ENCODE measurements at places on chromosomes 3 and 15.

- no peak overlapping the region for H3K4me3 ChIP-seq
- H3K27me3 ChIP-seq, result no peaks in the 10 kb centered on the region
- H3K27ac ChIP-seq, result no peak overlapping the region
- no peak for DNase-seq
Observed at GRCh38 chr15:47294765-47295259, 422.5 kb upstream of the SEMA6D start.

GRCh38 chr15:96553931-96554330 is 223.4 kb downstream of the NR2F2 start:
- no peaks in the 10 kb centered on the region for H3K27me3 ChIP-seq
- no peak overlapping the region for H3K27ac ChIP-seq
- H3K4me3 ChIP-seq, result no peak overlapping the region
- DNase-seq, result no peak
- H3K36me3 ChIP-seq, result no peaks in the 10 kb centered on the region

GRCh38 chr3:35894735-35895134 is 255.4 kb downstream of the ARPP21 start:
- no peak overlapping the region for H3K4me3 ChIP-seq
- no peaks in the 10 kb centered on the region for H3K27me3 ChIP-seq
- no peaks in the 10 kb centered on the region for H3K4me1 ChIP-seq
- no peak overlapping the region for H3K27ac ChIP-seq
- DNase-seq, result no peak
- no peaks in the 10 kb centered on the region for H3K36me3 ChIP-seq

GRCh38 chr3:1439395-1439794 is 346.6 kb downstream of the CNTN6 start:
- H3K36me3 ChIP-seq, result no peaks in the 10 kb centered on the region
- no peak for DNase-seq
- no peaks in the 10 kb centered on the region for H3K4me1 ChIP-seq
- H3K4me3 ChIP-seq, result no peak overlapping the region

DNA sequence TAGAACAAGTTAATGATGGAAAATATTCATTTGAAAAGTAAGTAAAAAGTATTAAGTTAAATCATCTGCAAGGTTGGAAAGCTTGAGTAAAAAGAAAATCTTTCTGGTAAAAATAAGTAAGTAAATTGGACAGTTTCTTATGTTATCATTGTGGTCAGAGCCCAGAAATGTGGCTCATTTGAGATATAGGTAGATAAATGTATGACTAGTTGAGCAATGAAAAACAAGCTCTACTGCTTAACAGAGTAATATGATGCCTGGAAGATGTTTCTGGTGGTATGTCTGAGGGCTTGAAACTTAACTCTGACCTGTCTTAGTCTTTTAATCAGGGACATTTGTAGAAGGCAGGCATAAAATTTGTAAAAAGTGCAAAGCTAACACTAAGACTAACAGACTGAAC is 444.0 kb downstream of the MFSD1 start:
- H3K27ac ChIP-seq, result no peak overlapping the region
- no peak overlapping the region for H3K4me3 ChIP-seq
- H3K4me1 ChIP-seq, result no peaks in the 10 kb centered on the region

DNA sequence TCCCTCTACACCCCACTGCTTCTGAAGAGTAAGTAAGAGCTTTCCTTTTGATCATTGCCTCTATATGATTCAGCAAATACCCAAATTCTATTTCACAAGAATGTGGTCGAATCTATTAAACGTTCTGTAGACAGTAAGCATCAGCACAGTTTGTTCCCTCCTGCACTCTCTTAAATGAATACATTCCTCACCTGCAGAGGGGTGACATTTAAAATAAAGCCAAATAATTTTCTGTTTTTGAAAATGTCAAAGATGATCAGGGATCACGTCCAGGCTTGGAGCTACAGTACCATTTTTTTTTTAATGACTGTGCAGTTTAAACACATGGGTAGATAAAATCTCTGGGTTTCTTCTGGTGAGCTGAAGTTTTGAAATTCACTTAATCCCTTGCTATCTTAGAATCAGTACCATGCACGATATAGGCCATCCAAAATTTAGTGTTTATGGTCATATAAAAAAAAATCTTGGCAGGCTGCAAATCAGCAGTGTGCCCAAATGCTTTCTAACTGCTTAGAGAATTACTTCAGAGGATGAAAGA is 12.8 kb downstream of the PYDC2 start:
- no peak overlapping the region for H3K27ac ChIP-seq
- H3K4me1 ChIP-seq, result no peaks in the 10 kb centered on the region
- H3K36me3 ChIP-seq, result no peaks in the 10 kb centered on the region
- H3K27me3 ChIP-seq, result no peaks in the 10 kb centered on the region
- H3K4me3 ChIP-seq, result no peak overlapping the region

GRCh38 chr15:57343048-57343447 is 33.3 kb upstream of the CGNL1 start:
- peaks cover 18% of the 10 kb centered on the region for H3K27me3 ChIP-seq
- no peaks in the 10 kb centered on the region for H3K4me1 ChIP-seq
- no peak for DNase-seq
- no peak overlapping the region for H3K27ac ChIP-seq

DNA sequence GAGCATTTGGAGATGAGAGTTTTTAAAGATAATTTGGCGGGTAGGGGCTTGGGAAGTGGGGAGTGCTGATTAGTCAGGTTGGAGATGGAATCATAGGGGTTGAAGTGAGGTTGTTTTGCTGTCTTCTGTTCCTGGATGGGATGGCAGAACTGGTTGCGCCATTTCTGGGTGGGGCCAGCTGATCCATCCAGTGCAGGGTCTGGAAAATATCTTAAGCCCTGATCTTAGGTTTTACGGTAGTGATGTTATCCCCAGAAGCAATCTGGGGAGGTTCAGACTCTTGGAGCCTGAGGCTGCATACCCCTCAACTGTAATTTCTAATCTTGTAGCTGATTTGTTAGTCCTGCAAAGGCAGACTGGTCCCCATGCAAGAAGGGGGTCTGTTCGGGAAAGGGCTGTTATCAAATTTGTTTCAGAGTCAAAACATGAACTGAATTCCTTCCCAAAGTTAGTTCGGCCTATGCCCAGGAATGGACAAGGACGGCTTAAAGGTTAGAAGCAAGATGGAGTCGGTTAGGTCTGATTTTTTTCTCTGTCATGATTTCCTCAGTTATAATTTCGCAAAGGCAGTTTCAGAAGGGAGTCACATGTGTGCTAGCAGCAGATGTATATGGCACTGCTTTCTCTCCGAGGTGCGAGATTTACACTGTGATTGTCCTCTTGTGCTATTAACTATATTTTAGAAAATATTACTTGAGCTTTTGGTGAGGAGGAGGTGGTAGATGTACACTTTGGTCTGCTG is 540.4 kb downstream of the EDEM1 start:
- no peaks in the 10 kb centered on the region for H3K36me3 ChIP-seq
- no peaks in the 10 kb centered on the region for H3K4me1 ChIP-seq
- H3K4me3 ChIP-seq, result no peak overlapping the region
- no peak for DNase-seq

DNA sequence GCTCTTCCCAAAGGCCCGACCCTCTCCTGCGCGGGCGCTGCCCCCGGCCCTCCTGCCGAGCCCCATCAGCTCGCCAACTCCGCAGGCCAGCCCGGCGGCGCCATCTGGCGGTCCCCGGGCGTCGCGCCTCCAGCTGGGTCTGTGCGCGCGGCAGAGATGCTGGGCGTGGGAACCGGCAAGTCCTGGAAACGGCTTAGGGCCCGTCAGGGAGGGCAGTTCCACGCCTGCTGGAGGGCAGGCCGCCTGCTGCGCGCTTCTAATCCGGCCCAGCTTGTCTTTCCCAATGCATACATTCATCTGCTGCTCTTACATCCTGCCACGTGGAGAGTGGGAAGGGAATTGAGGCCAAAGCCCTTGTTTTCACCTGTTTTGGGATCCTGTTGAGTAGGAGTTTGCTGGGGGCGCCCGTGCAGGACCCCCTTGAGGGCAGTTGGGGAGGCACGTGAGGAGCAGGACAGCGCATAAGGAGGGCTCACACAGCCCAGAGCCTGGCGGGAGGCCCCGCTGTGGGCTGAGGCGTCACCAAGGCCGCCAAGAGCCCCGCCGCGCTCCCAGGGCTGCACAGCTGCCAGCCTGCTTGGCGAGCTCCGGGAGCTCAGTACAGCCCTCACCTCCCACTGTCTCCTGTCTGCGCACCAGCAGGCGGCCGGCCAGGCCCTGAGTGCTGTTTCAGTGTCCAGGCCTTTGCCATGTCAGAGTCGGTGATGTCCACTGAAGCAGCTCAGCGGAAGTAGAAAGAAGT is 165.6 kb downstream of the NSMCE3 start:
- no peak overlapping the region for H3K27ac ChIP-seq
- H3K4me1 ChIP-seq, result peaks cover 3% of the 10 kb centered on the region
- no peak overlapping the region for H3K4me3 ChIP-seq

- no peak overlapping the region for H3K27ac ChIP-seq
- H3K4me1 ChIP-seq, result peaks cover 10% of the 10 kb centered on the region
- no peaks in the 10 kb centered on the region for H3K27me3 ChIP-seq
- DNase-seq, result no peak
- H3K36me3 ChIP-seq, result peaks cover 48% of the 10 kb centered on the region
Observed at GRCh38 chr3:182821221-182821981, 28.1 kb downstream of the ATP11B start.

- H3K36me3 ChIP-seq, result no peaks in the 10 kb centered on the region
- H3K27ac ChIP-seq, result no peak overlapping the region
- no peaks in the 10 kb centered on the region for H3K27me3 ChIP-seq
- peaks cover 10% of the 10 kb centered on the region for H3K4me1 ChIP-seq
Observed at GRCh38 chr3:12197475-12197874, 38.8 kb upstream of the TIMP4 start.

GRCh38 chr15:57915827-57916531 is 149.5 kb downstream of the ALDH1A2 start:
- no peak overlapping the region for H3K4me3 ChIP-seq
- peaks cover 10% of the 10 kb centered on the region for H3K27me3 ChIP-seq
- no peak for DNase-seq
- H3K27ac ChIP-seq, result no peak overlapping the region

GRCh38 chr15:100229181-100230163 is 112.3 kb downstream of the ADAMTS17 start:
- H3K36me3 ChIP-seq, result no peaks in the 10 kb centered on the region
- H3K4me1 ChIP-seq, result peaks cover 5% of the 10 kb centered on the region
- no peaks in the 10 kb centered on the region for H3K27me3 ChIP-seq
- H3K27ac ChIP-seq, result no peak overlapping the region
- no peak overlapping the region for H3K4me3 ChIP-seq

- no peaks in the 10 kb centered on the region for H3K36me3 ChIP-seq
- no peak overlapping the region for H3K4me3 ChIP-seq
- no peak for DNase-seq
Observed at GRCh38 chr3:5974630-5975322, 787.3 kb downstream of the EDEM1 start.

DNA sequence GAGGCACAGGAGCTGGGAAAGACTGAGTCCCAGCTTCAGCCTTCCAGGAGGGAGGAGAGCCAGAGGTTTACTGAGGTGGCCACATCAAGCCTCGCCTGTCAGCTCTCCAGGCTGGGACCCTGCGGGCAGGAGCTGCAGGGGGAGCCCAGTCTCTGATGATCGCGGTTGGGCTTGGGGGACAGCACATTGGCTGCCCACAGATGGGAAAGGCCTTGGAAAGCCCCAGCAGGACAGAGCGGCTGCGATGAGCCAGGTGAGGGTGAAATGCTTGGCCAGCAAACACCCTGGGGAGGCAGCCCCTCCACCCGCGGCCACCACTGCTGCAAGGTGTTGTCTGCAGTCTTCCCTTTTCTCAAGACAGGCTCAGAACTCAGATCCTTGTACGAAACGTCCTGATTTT is 31.2 kb downstream of the SEC61A1 start:
- DNase-seq, result no peak
- H3K4me1 ChIP-seq, result no peaks in the 10 kb centered on the region
- peaks cover 32% of the 10 kb centered on the region for H3K36me3 ChIP-seq
- H3K27ac ChIP-seq, result no peak overlapping the region
- H3K27me3 ChIP-seq, result no peaks in the 10 kb centered on the region
- no peak overlapping the region for H3K4me3 ChIP-seq

GRCh38 chr3:71503525-71504249 is 79.8 kb downstream of the FOXP1 start:
- H3K4me3 ChIP-seq, result no peak overlapping the region
- no peak for DNase-seq
- peaks cover 16% of the 10 kb centered on the region for H3K4me1 ChIP-seq
- H3K27ac ChIP-seq, result no peak overlapping the region
- peaks cover 9% of the 10 kb centered on the region for H3K27me3 ChIP-seq

GRCh38 chr3:183015185-183015584 is 34.8 kb upstream of the DCUN1D1 start:
- no peak overlapping the region for H3K27ac ChIP-seq
- H3K4me3 ChIP-seq, result no peak overlapping the region
- no peaks in the 10 kb centered on the region for H3K27me3 ChIP-seq
- peaks cover 22% of the 10 kb centered on the region for H3K36me3 ChIP-seq
- no peak for DNase-seq
- H3K4me1 ChIP-seq, result no peaks in the 10 kb centered on the region

GRCh38 chr3:65864357-65864904 is 174.3 kb downstream of the MAGI1 start:
- DNase-seq, result no peak
- no peaks in the 10 kb centered on the region for H3K36me3 ChIP-seq
- H3K27me3 ChIP-seq, result no peaks in the 10 kb centered on the region

Measured in activated naive CD4-positive, alpha-beta T cell treated with anti-CD3 and anti-CD28 coated beads, Interleukin-2, amount 10 ng/mL, durations not matched to agents 7 days and 5 days (primary cell).